ENCODE measurements at places on chromosomes 6 and 20.

- DNase-seq, result no peak
Observed at GRCh38 chr6:71335544-71335943, 46.9 kb downstream of the OGFRL1 start.

DNA sequence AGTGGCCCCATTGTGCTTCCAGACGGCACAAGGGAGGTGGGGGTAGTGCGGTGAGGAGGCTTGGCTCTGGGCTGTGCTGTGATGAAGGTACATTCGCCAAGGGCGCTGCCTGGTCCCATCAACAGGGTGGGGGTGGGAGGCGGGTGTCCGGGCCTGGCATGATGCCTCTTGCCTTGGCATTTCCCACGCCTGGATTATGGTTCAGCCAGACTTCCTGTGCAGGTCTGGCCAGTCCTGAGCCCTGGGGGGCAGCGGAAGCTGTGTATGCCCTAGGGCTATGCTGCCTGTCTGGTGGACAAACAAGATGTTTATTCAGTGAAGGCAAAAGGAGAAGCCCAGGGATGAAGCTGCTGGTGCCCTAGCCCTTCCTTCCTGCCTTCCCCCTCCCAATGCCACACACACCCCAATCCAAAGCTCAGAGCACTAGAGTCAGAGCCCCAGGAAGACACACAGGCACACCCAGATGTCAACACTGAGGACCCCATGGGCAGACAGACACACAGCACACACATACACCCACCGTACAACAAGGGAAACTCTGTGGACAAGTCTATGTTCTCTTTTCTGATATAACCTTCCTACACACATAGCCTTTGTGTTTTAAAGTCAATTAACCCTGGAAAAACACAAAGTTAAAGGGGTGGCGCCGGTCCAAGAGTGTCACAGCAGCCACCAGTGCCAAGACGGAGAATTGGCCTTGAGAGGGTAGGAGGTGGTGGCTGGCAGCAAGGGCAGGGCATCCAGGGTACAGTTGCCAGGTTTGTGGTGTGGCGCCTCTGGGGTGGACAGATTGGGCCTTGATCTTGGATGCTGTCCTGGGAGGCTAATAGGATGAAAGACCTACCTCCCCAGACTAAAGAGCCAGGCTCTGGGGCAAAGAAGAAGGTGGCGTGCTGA is 54.7 kb upstream of the SAYSD1 start:
- no peak for DNase-seq

GRCh38 chr20:10453241-10453640 is 18.1 kb downstream of the SLX4IP start:
- no peak for DNase-seq

DNA sequence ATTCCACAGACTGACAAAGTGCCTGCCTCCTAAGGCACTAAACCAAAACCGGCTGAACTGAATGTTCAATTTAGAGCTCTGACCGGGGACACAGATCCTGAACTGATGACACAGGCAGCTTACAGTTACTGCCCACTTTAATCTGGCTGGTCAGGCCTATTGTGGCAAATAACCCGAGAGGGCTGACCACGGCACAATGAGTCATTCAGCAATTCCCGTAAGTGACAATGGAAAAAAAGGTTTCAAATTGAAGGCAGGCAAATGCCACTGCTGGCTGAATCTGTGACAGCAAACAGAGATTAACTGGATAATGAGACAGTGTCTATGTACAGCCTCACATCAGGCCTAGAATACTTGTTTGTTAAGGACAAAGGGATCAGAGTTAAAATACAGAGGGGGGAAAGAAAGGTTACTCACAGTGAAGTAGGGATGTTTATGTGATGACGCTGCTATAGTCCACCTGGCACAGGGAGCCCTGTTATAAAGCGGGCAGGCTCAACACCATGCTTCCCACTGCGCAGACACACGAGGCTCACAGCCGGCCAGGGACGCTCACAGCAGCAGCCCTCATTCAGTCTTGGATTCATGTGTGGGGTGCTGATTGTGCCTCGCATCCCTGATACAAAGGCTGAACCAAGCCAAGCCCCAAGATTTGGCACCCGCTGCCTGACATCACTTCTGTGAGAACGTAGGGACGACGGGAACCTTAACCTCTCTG is 54.4 kb downstream of the RTN4IP1 start:
- no peak for DNase-seq

GRCh38 chr20:59663513-59664060 is 59.2 kb downstream of the PHACTR3 start:
- no peak for DNase-seq

- DNase-seq, result no peak
Observed at GRCh38 chr6:166584853-166585429, 1.5 kb downstream of the RAMACL start.

GRCh38 chr20:10625641-10626040 is 48.2 kb downstream of the JAG1 start:
- no peak for DNase-seq

DNA sequence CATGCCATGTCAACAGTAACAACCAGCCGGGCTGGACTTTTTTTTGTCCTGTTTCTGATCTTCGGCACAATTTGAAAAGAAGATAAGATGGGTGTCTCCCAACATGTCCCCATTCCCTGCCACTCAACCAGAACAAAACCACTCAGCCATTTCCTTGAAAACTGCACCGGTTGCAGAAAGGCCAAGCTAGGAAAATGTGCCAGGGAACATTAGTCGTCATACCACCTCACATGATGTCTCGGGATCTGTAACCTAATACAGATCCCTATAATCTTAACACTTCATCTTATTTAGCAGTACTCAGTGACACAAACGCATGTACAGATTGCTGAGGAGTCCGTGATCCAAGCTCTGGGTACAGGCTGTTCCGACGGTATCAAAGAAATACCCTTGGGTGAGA is 46.5 kb downstream of the ALDH8A1 start:
- no peak for DNase-seq

DNA sequence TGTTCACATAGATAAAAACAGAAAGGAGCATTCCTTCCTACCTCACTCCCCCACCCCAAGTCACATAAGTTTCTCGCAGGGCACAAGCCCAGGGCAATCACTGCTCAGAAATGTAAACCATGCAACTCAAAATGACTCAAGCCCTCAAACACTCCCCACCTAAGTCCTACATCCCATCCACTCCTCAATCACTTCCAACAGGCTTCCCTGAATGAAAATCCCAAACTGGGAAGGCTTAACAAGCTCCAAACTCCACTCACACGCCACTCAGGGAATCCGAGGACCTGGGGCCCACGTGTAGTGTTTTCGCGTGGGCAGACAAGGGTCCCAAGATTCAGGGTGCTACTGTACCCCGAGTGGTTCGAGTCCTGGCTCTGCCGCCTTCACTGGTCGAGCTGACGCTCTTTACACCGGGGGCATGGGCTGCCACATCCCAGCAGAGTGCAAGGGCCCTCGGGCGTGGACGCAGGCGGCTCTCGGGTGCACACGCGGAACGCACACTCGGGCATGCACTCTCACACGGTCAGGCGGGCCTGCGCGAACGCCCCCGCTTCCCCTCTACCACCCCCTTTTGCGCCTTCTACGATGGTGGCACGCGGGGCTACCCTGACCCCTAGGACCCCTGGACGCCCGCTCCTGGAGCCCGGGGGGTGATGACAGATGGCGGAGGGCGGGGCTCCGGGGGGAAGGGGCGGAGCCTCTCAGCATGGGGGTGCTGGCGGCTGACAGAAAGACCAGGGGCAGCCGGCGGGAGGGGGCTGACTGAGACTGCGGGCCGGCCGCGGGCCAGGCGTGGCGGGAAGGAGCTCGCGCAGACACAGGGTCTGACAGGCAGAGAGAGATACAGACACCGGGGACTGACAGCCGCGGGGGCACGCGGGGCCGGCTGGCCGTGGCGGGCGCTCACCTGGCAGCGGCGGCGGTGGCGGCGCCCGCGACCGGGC is 657 bp downstream of the ZHX3 start:
- no peak for DNase-seq

- DNase-seq, result no peak
Observed at GRCh38 chr6:40791004-40791403, 203.8 kb upstream of the LRFN2 start.

GRCh38 chr6:109069746-109070145 is 24.9 kb downstream of the SESN1 start:
- DNase-seq, result no peak

GRCh38 chr6:116159782-116160524 is 34.0 kb upstream of the COL10A1 start:
- no peak for DNase-seq

DNA sequence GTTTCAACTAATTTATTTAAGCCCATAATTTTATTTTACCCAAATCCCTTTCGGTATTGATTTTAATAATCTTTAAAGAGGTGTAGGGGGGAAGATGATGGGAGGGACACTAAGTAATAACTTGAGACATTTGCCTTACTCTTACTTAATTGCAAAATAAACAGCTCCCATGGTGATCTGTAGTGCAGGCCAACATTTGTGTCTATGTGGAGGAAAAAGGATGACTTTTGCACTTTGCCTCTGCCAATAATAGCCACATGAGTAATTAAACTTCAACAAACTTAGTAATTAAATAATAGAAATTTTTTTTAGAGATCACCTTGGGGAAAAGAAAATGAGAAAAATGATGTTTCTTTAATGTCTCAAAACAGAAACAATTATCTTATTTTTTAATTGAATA is 29.9 kb upstream of the CD2AP start:
- no peak for DNase-seq

- no peak for DNase-seq
Observed at GRCh38 chr20:51840865-51841264, 38.5 kb upstream of the SALL4 start.

DNA sequence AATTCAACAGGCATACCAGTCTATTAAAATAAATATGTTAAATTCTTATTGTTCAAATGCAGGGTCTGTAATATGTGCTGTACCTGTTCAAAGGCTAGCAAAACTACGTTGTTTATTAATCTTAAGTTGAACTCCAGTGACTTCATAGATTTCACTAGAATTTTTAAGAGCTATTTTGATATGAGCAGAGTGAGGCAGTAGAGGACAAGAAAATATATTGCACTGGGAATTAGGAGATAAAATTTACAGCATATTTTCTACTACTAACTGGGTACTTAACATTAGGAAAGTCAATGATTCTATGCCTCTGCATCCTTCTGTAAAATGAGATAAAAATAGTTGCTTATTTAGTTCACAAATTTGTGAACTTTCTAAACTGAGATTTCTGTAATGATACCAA is 162.2 kb upstream of the BMP5 start:
- no peak for DNase-seq

DNA sequence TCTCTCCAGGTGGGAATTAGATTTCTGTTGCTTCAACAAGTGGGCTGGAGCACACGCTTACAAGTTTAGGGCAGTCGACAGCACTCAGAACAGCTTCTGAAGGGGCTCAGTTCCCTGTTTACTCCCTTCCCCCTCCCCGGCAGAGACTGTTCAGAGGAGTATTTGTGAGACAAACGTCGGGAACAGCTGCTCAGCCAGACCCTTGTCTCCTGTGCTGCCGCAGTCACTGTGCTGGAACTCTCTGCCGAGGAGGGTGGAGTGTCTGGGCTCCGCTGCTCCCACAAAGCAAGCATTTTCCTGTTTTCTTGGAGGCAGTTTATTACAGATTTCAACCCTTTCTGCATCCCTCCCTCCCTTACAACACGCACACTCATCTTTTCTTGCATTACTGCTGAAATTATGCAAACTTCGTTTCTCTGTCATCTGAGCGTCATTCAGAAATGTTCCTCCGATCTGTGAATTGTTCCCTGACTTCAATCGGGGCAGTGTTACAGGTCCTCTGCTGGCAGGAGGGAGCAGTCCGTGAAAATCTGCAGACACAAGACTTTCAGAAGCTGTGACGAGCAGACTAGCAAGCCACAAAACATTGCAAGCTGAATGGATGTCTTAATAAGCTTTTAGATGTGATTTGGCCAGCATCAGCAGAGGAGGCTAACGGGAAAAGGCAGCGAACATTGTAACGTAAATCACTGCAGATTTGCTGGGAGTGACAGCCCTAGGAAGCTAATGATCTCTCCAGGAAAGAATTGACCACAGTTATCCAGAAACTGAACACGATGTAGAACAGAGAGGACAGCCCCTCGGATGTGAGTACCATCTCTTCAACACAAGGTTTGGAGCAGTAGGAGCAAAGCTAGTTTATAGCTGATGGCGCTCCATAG is 76.2 kb downstream of the LYRM2 start:
- no peak for DNase-seq

- DNase-seq, result no peak
Observed at GRCh38 chr6:42010185-42010891, 40.0 kb upstream of the TAF8 start.

DNA sequence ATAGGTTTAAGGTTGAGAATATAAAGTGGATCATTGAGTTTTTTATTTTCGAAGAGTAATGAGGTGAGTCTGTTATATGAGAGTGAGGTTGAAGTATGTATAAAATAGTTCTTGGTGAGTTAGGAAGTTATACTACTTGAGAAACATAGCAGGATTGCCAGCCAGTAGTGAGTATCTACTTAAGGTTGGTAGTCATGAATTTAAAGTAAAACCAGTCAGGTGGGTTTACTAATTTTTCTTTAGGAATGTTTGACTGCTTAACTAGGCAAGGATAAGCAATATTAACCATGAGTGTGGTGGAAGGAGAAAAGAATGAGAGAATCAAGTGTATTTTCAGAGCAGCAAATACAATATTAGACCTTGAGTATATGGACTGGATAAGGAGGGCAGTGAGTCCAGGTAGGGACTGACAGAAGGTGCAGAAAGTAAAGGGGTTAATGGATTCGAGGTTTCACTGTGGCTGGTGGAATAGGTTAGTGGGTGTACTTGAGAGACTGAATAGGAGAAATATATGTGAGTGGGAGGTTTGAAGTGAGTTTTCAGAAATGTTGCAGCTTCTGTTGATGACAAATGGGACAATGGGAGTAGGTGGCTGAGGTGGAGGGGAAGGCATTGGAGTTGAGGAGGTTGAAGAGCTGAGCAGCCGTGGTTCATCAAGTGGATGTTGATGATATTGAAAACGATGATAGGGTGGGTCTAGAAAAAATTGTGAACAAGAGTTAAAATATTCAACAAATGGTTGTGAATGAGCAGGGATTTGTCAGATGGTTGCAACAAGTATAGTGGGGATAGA is 232.5 kb upstream of the ASCC3 start:
- no peak for DNase-seq

GRCh38 chr6:118401325-118401975 is 146.6 kb upstream of the PLN start:
- DNase-seq, result no peak

DNA sequence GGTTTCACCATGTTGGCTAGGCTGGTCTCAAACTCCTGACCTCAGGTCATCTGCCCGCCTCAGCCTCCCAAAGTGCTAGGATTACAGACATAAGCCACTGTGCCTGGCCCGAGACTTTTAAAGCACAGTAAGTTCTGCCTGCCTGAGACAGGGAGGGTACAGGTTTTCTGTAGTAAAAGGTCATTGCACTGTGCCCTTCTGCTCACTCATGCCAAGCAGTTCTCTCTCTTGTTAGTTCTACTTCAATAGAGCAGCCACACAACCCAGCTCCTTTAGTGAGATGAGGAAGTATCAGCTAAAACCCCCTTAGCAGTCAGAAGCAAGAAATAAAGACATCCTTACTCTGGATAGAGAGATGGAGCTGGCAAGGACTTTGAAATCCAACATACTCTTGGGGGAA is 52.4 kb upstream of the ARMH2 start:
- no peak for DNase-seq

GRCh38 chr20:1994627-1995026 is 769 bp upstream of the PDYN start:
- no peak for DNase-seq

Data from NCI-H1417 treated with DMSO at 0.1 percent for 48 hours (cell line).